ENCODE measurements at places on chromosomes 6 and 20.
A peak's percentile ranks its signal among the peaks of the same experiment; 100 is the strongest.

DNA sequence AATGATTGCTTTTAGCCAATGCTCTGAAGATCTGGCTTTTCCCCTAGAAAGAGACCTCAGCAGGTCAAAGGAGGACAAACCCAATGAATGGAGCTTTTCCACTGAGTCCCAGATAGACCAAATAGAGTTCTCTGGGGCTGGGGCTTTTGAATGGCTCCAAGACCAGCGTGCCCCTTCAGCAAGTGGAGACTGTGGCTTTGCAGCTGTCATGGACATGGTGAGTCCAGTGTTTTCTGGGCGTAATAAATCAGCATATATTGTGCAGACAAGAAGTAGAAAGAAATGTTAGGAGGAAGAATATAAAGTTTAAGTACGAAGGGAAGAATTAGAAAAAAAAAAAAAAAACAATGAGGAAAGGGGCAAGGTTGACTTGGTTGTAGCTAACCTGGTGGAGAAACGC, 28.1 kb downstream of the ULBP1 start:
- H3K27me3 ChIP-seq, result peaks cover 92% of the 10 kb centered on the region
- H3K27ac ChIP-seq, result no peak overlapping the region
- H3K36me3 ChIP-seq, result no peaks in the 10 kb centered on the region

DNA sequence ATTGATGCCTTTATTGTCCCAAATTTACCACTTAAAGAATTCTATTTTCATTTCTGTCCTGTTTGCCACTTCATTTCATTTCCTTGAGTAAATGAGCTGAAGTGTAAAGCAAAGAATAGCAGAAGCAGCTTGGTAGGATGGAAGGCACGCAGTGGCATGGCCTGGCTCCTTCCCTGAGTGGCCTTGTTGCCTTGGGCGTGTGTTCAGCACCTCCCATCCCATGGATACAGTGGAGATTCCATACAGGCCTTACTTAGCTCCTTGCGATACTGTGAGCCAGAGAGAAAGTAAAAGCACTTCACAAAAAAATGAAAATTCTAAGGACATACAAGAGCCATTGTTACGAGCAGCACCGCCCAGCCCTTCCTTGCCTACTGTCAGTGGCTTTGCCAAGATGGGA, 39.6 kb downstream of the ALDH5A1 start:
- H3K27me3 ChIP-seq, result no peaks in the 10 kb centered on the region
- no peak overlapping the region for H3K27ac ChIP-seq
- DNase-seq, result no peak
- peaks cover 41% of the 10 kb centered on the region for H3K36me3 ChIP-seq
- no peaks in the 10 kb centered on the region for H3K4me1 ChIP-seq

GRCh38 chr6:43979525-43979924, 147.7 kb downstream of the MRPL14 start:
- H3K27me3 ChIP-seq, result peaks cover 3% of the 10 kb centered on the region
- H3K4me1 ChIP-seq, result peaks cover 2% of the 10 kb centered on the region
- H3K36me3 ChIP-seq, result no peaks in the 10 kb centered on the region
- no peak overlapping the region for H3K4me3 ChIP-seq

DNA sequence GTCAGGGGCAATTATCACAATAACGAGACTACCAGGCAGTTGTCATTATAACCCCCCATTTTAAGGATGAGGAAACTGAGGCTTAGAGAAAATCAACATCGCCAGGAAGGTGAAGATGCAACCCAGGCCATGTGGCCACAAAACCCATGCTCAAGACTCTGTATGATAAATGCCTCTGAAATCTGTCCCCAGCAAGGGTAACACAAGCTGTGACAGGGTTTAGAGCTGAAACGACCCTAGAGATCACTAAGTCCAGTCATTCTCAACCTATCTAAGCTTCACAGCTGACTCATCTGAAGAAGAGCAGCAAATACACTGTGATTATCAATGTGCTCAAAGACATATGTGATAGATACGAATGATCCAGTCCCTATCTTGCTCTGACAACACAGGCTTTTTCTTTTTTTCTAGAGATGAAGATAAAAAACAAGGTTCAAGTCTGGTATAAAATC, 47.0 kb downstream of the ARHGAP18 start:
- no peak for DNase-seq
- H3K36me3 ChIP-seq, result no peaks in the 10 kb centered on the region
- peak overlapping the region; percentile 71 for H3K27ac ChIP-seq
- peaks cover 17% of the 10 kb centered on the region for H3K4me1 ChIP-seq
- no peak overlapping the region for H3K4me3 ChIP-seq

GRCh38 chr20:14700639-14700960, 363.2 kb upstream of the FLRT3 start:
- peaks cover 4% of the 10 kb centered on the region for H3K4me1 ChIP-seq
- H3K4me3 ChIP-seq, result no peak overlapping the region
- peak; percentile 88 for DNase-seq

GRCh38 chr20:965956-966355, 36.2 kb downstream of the RSPO4 start:
- no peaks in the 10 kb centered on the region for H3K27me3 ChIP-seq
- H3K36me3 ChIP-seq, result no peaks in the 10 kb centered on the region
- DNase-seq, result no peak
- no peaks in the 10 kb centered on the region for H3K4me1 ChIP-seq
- H3K27ac ChIP-seq, result no peak overlapping the region

- no peak overlapping the region for H3K4me3 ChIP-seq
- no peaks in the 10 kb centered on the region for H3K4me1 ChIP-seq
- H3K27me3 ChIP-seq, result no peaks in the 10 kb centered on the region
- H3K36me3 ChIP-seq, result no peaks in the 10 kb centered on the region
These were observed 26.2 kb upstream of the SLC35D3 start for GRCh38 chr6:136895901-136896300.

- no peak overlapping the region for H3K27ac ChIP-seq
- no peak overlapping the region for H3K4me3 ChIP-seq
- no peaks in the 10 kb centered on the region for H3K27me3 ChIP-seq
- peaks cover 2% of the 10 kb centered on the region for H3K36me3 ChIP-seq
These were observed 257.8 kb downstream of the RNGTT start for GRCh38 chr6:88705601-88706000.

- H3K36me3 ChIP-seq, result no peaks in the 10 kb centered on the region
- H3K4me1 ChIP-seq, result no peaks in the 10 kb centered on the region
- H3K27me3 ChIP-seq, result no peaks in the 10 kb centered on the region
These were observed 133.8 kb downstream of the GMPR start for GRCh38 chr6:16372029-16372776.

DNA sequence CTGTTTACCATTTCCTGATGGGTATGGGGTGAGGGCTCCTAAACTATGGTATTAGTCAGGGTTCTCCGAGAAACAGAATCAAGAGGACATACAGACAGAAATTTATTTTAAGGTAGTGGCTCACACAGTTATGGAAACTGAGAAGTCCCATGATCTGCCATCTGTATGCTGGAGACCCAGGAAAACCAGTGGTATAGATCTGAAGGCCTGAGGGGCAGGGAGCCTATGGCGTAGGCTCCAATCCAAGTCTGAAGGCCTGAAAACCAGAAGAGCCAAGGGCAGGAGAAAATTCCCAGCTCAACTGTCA, 93.6 kb downstream of the ANKRD6 start:
- H3K4me1 ChIP-seq, result no peaks in the 10 kb centered on the region
- no peak for DNase-seq
- no peaks in the 10 kb centered on the region for H3K27me3 ChIP-seq
- no peak overlapping the region for H3K4me3 ChIP-seq
- H3K36me3 ChIP-seq, result no peaks in the 10 kb centered on the region
- no peak overlapping the region for H3K27ac ChIP-seq

DNA sequence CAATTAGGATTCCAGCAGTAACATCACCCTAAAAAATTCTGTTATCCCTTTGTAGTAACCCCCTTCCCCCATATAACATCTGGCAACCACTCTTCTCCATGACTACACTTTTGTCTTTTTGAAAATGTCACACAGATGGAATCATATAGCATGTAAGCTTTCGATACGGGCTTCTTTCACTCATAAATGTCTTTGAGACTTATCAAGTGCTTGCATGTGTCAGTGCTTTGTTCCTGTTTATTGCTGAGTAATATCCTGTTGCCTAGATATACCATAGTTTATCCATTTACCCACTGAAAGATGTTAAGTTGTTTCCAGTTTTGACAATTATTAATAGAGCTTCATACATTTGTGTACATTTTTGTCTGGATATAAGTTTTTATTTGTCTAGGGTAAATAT, 10.4 kb upstream of the SNPH start:
- H3K27me3 ChIP-seq, result no peaks in the 10 kb centered on the region
- no peaks in the 10 kb centered on the region for H3K4me1 ChIP-seq
- no peak overlapping the region for H3K27ac ChIP-seq
- no peaks in the 10 kb centered on the region for H3K36me3 ChIP-seq
- no peak overlapping the region for H3K4me3 ChIP-seq

DNA sequence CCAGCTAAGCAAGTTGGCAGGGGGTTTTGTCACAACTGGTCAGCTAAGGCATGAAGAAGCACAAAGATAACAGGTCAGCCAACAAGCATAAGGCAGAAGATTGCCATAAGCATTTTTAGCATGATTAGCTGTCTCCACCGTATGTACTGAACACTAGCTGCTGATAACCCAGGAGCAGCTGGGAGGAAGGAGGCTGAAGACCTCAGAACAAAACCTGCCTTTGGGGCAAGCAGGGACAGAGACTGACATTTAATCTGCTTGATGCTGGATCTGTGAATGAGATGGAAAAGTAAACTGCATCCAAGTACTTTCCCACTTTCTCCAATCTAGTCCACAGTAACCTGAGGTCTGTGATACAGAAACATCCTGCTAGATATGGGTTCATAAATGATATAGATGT, 353.0 kb upstream of the MAP3K7 start:
- no peak for DNase-seq
- no peak overlapping the region for H3K4me3 ChIP-seq
- no peaks in the 10 kb centered on the region for H3K4me1 ChIP-seq
- no peak overlapping the region for H3K27ac ChIP-seq

GRCh38 chr6:14423955-14424354, 306.4 kb downstream of the CD83 start:
- H3K27ac ChIP-seq, result no peak overlapping the region
- H3K27me3 ChIP-seq, result no peaks in the 10 kb centered on the region
- no peaks in the 10 kb centered on the region for H3K36me3 ChIP-seq
- DNase-seq, result no peak
- no peak overlapping the region for H3K4me3 ChIP-seq

GRCh38 chr6:87630746-87631145, 40.8 kb downstream of the ORC3 start:
- no peaks in the 10 kb centered on the region for H3K4me1 ChIP-seq
- H3K36me3 ChIP-seq, result peaks cover 17% of the 10 kb centered on the region
- no peaks in the 10 kb centered on the region for H3K27me3 ChIP-seq
- H3K27ac ChIP-seq, result no peak overlapping the region
- no peak overlapping the region for H3K4me3 ChIP-seq
- no peak for DNase-seq

DNA sequence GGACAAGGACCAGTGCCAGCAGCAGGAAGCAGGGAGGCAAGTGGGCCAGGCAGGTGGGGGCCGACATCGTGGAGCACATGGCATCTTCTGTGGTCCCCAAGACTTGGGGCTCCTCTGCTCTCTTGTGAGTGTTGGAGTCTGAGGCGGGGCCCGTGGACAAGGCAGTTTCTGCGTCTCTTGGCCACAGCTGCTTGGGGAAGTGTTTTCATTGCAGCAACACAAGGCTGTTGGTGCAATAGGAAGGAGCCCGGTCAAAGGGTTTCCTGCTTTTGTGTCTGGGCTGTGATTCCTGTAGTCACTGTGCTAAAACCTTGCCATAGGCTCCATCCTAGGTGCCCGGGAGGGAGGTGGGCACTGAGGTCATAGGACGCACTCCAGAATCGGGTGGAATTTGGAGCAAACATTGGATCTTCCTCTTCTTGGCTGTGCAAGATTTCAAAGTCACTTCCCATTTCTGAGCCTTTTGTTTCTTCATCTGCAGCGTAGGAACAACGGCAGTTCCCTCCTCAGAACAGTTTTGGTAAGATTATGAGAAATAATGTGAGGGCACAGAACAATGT, at the start of gene SIRPB2:
TSS of gene SIRPB2 (minus strand) at position 140 of the 560 bp plus-strand sequence. CDS start at position 79, 61 bp downstream.
- DNase-seq, result no peak
- no peak within 1 kb of the TSS for H3K4me3 ChIP-seq
- H3K36me3 ChIP-seq, result no peaks in the 10 kb centered on the region
- H3K4me1 ChIP-seq, result no peaks in the 10 kb centered on the region

- no peak overlapping the region for H3K4me3 ChIP-seq
- no peak overlapping the region for H3K27ac ChIP-seq
- no peaks in the 10 kb centered on the region for H3K27me3 ChIP-seq
- no peaks in the 10 kb centered on the region for H3K4me1 ChIP-seq
These were observed 116.0 kb downstream of the CLIC5 start for GRCh38 chr6:45899683-45899946.

DNA sequence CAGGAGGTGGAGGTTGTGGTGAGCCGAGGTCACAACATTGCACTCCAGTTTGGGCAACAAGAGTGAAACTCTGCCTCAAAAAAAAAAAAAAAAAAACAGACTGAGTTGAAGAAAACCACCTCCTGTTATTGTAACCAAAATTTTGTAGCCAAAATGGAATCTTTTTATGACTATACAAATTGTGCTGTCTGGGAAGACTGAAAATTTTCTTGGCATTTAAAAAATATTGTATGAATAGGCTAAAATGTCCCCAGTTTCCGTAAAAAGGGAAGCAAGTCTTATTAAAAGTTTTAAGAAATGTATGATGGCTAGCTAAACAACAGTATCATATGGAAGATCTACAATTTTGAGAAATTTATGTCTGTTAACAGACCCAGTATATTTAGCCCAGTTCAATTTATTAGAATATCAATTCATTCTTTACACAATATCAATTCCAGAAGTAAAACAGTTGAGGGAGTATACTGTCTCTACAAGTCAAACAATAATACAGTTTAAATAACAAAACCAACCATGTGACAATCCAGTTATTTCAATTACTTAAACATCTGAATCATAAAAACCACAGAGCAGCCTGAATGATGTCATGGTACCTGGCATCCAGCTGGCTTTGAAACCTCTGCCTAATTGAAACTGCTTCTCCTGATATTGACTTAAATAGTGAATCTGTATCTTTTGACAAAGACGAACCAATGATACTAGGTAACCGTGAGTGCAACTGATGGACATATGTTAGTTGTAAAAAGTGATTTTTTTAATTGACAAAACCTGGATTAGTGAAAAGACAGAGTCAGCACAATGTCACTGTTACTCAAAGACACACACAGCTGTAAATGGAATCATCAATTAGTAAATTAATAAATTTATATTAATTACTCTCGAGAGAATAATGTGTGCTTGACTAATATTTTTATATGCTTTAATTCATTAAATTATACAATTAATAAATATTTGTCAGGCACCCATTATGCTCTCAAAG, 166.6 kb upstream of the MARCKS start:
- DNase-seq, result no peak
- H3K4me3 ChIP-seq, result no peak overlapping the region
- no peaks in the 10 kb centered on the region for H3K36me3 ChIP-seq

GRCh38 chr6:15735567-15736265, 72.9 kb upstream of the DTNBP1 start:
- H3K27me3 ChIP-seq, result no peaks in the 10 kb centered on the region
- H3K4me3 ChIP-seq, result no peak overlapping the region
- H3K36me3 ChIP-seq, result no peaks in the 10 kb centered on the region
- no peaks in the 10 kb centered on the region for H3K4me1 ChIP-seq

- no peak for DNase-seq
- H3K27ac ChIP-seq, result no peak overlapping the region
- no peaks in the 10 kb centered on the region for H3K27me3 ChIP-seq
- no peak overlapping the region for H3K4me3 ChIP-seq
- no peaks in the 10 kb centered on the region for H3K36me3 ChIP-seq
- H3K4me1 ChIP-seq, result peaks cover 3% of the 10 kb centered on the region
These were observed 10.2 kb downstream of the SENP6 start for GRCh38 chr6:75611702-75612375.

All from small intestine (tissue), 16 donors.